ENCODE measurements at places on chromosomes 6 and 20.

GRCh38 chr6:38404900-38405556, 234.7 kb downstream of the BTBD9 start:
- no peak for DNase-seq

- no peak for DNase-seq
Observed at GRCh38 chr6:40000964-40001515, 66.8 kb upstream of the MOCS1 start.

- DNase-seq: no peak
Observed at GRCh38 chr6:156166093-156166492, 611.1 kb upstream of the ARID1B start.

DNA sequence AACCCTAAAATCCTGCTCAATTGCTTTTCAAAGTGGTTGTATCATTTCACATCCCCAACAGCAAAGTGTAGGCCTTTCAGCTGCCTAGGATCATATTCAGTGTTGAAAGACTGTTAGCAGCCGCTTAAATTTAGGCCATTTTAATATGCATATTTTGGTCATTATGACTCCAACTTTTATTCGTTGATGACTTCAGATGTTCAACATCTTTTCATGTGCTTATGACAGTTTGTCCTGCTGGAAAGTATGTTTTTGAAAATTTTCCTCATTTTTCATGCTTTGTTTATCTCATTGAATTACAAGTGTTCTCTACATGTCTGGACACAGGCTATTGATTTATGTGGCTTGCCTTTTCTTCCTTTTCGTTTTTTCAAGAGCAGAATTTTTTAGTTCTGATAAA, 244.0 kb downstream of the THBS2 start:
- DNase-seq: no peak

DNA sequence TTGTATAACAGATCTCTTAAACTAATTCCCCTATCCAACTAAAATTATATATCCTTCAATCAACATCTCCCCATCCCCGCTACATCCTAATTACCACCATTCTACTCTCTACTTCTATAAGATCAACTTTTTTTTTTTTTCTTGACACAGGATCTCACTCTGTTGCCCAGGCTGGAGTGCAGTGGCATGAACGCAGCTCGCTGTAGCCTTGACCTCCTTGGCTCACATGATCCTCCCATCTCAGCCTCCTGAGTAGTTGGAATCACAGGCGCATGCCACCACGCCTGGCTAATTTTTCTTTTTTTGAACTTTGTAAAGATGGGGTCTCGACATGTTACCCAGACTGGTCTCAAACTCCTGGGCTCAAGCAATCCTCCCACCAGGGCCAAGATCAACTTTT, 5.0 kb downstream of the DNAAF9 start:
- no peak for DNase-seq

GRCh38 chr6:93581371-93581770, 162.0 kb upstream of the EPHA7 start:
- no peak for DNase-seq

GRCh38 chr6:56618050-56618449, 24.6 kb downstream of the DST start:
- no peak for DNase-seq

- peak; percentile 46 for DNase-seq
Observed at GRCh38 chr6:33787954-33788693, 806 bp downstream of the LEMD2 start.

DNA sequence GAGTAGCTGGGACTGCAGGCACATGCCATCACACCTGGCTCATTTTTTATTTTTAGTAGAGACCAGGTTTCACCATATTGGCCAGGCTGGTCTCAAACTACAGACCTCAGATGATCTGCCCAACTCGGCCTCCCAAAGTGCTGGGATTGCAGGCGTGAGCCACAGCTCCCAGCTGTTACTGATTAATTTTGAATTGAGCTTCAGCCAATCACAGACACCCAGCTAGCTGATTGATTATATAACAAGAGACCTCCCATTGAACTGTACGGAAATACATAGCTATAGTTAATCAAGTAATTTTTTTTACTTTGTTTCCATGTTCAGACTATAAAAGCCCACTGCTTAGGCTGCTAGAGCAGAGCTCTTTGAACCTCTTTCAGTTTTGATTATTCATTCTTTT, 31.6 kb downstream of the PKIB start:
- DNase-seq: no peak

DNA sequence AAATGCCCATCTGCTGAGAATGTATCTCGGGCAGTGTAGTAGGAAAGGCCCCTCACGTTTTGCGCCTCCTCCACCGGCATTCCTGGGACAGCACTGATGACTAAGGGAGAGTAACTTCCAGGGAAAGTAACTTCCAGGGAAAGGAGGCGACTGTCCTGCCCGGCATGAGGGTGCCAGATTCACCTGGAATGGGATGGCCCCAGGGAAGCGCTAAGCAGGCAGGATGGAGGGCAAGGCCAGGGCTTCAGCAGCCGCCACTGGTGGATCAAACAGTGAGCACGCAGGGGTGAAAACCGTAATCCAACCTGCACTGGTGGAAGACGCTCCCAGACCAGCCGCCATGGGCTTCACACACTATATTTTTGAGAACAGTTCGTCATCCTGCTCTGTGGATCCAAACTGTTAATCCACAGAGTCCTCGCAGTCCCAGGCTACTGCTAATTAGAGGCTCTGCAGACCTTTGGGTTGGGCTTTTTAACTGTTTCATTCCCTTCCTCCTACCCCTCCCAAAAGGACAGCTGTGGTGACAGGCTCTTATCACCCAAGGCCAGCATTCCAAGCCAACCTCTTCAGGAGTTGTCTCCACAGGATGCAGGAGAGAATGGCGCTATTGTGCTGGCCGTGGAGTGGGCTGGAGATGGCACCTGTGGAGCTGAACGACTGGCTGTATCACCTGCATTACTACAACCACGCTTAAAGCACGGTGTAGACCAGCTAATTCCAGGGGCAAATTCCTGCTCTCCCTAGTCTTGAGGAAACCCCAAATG, 178.9 kb downstream of the DLL1 start:
- DNase-seq: peak; percentile 6

- no peak for DNase-seq
Observed at GRCh38 chr6:85261271-85261670, 188.6 kb upstream of the NT5E start.

- peak; percentile 43 for DNase-seq
Observed at GRCh38 chr6:85126485-85127167, 323.3 kb upstream of the NT5E start.

DNA sequence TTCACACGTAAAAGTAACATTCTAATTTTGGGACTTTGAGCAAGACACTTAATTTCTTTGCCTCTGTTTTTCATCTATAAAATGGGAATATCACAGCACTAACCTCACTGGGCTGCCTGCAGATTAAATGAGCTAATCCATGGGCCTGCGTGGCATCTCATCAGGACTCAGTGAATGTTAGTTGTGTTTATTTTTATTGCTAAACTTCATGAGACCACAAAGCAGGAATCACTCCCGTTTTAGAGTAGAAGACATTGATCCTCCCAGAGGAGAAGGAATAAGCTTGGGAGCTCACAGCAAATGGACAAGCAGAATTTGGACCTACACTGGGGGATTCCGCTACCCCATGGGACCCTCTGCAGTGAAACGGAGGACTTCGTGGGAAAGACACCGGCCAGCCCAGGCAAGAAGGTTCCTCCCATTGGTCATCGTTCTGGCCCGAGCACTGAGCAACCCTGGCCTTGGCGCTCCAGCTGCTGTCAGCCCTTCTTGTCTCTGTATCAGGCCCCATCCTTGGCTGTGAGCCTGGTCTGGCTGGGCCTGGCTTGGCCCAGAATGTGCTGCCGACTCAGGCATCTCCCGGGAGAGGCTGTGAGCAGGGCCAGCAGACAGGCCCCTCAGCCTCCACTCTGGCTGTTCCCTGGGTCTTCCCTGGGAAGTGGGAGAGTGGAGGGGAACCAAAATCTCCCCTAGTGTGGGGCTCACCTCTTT, 79.8 kb downstream of the NFATC2 start:
- peak; percentile 48 for DNase-seq

- DNase-seq: no peak
Observed at GRCh38 chr6:147278891-147279290, 74.7 kb downstream of the STXBP5 start.

GRCh38 chr20:21548390-21549035, 34.6 kb upstream of the NKX2-2 start:
- no peak for DNase-seq

DNA sequence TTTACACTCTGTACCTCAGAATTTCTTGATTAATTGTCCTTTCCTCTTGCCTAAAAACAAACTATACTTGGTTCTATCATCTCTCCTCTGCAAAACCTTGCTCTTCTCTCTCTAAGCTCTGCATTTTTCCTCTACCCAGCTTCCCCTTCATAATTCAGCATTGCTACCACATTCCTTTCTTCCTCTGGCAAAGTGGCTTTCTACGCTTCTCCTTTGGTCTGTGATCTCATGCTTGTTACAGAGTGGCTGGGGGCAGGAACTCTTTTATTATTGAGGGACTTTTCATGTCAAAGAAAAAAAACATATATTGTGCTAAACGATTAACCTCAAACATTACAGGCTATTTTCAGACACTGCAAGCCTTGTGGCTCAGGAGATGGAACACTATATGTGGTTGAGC, 333.3 kb upstream of the KCNQ5 start:
- no peak for DNase-seq

DNA sequence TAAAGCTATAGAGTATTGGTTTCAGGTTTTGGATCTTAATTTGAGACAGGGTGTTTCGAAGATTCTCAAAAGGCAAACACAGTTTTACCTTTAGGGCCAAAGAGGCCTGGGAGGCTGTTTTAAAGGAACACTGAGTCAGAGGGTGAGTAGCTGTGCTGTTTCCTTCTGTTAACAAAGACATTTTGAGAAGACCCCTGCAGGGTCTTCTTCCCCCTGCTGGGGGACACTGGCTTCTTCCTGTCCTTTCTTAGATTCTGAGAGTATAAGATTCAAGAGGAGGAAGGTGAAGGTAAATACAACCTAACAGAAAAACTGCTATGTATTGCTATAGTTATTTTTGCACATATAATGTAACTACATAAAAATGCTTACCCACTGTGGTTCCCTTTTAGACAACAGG, 19.0 kb downstream of the HS3ST5 start:
- no peak for DNase-seq

- no peak for DNase-seq
Observed at GRCh38 chr6:13012296-13012695, 295.7 kb downstream of the PHACTR1 start.

DNA sequence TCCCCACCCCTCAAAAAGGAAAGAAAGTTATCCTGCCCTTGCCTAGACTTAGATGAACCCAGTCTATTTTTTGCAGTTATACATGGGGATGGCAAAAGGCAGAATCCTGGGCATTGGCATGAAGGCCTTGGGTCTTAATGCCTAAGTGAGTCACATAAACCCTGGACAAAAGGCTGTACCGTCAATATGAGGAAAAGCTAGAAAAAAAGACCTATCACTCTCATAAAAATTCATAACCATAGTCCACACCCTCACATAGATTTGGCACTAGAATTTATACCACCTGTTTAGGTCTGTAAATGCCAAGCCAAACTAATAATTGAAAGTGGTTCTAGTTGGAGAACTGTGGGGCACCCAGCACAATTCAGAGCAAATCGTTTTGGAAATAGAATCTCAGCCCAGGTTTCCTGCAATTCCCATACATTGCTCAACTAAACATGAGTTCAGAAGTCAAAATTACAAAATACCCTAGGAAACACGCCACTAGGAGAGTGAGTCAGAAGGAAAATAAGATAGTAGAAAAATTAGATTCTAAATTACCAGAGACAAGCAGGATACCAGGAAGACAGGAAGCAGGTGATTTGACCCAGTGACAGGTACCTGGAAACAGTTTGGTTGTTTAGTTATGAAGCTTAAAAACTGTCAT, 70.4 kb upstream of the FUCA2 start:
- no peak for DNase-seq

DNA sequence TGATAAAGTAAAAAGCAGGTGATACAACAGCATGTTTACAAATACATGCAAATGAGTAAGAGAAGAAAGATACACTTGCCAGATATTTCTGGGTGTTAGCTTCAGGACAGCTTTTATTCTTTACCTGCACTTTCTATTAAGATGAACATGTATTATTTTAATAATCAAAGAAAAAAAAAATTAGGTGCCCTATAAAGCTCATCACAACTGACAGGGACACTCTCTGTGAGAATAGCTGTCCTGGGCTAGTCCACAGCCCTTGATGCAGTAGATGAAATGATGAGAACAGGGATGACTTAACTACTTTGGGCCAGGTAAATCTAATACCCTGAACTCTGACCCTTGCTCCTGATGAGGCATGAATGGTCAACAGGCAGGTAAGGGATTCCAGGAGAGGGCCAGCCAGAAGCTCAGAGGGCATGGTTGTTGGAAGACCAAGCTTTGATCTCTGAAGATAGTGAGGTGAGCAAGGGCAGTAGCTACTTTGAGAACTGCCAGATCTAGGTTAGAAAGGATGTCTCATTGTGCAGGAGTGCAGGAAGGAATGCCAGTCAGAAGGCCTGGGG, 15.6 kb downstream of the NSFL1C start:
- no peak for DNase-seq

GRCh38 chr6:22921828-22922227, 352.5 kb downstream of the HDGFL1 start:
- DNase-seq: no peak

DNA sequence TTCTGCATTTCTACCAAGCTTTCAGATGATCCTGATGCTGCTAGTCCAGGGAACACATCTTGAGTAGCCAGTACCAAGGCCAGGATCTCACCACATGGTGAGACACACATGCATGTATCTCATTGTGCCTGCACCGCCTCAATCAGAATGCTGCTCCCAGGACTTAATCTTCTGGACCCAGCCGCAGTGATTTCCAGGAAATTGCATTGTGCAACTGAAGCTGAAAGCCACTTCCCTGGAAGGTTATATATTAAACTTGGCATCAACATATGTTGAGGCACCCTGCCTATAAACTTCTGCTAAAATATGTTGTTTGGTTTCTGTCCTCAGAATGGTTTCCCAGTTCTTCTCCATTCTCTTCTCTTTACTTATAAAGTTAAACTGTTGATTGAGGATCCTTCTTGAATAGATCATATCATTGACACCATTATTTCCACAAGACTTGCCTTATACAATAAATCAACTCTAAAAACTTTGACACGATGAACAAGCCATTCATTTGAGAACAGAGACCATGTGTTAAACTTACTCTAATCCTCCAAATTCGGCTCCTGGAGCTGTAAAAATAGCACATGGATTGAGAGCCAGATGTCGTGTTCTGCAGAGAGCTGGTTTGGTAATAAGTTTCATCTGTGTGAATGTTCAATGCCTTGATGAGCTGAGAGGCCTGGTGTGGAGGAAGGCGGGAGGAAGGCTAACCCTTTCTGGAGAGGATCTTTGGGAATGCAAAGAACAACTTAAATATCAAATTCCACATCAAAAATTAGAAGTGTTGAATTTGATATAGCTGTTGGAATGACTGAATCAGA, 65.0 kb upstream of the PCSK2 start:
- DNase-seq: no peak

GRCh38 chr20:34771680-34772081, 53.8 kb downstream of the NCOA6 start:
- no peak for DNase-seq

DNA sequence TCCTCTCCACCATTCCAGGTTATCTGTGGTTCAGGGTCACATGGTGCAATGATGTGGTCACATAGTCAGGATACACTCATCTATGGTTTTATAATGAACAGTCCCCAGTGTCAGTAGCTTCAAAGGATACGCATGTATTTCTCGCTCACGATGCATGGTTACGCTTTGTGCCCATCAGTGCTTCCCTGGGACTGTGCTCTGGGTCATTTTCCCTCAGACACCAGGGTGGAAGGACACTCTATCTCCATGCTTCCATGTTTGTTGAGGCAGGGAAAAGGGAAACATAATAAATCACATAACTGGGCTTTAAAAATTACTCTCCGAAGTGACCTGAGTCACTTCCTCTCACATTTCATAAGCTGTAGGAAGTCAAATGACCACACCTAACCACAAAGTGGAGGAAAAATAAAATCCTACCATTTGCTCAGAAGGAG, 394.8 kb upstream of the NOX3 start:
- DNase-seq: no peak
